ENCODE measurements at places on chromosomes 2 and 18.
A peak's percentile ranks its signal among the peaks of the same experiment; 100 is the strongest.

GRCh38 chr18:13439461-13439860, 220.9 kb downstream of the LDLRAD4 start:
- no peak for DNase-seq

DNA sequence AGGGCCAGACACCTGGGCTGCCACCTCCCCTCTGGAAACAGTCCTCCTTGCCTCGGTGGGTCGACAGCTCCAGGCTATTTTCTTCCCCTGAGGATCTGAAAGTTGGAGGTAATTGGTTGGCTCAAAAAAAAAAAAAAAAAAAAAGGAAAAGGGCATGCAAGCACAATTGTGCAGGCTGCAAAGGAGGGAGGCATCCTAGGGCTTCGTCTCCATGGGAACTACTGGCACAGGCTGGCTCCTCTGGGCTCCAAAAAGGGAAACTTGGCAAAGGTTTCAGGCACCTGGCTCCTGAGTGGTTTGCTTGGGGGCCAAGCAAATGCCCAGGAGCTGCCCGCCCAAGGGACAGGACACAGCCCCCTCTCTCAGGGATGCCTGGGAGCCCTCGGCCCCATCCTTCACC, 1.1 kb upstream of the KCNIP3 start:
- DNase-seq, result no peak

- no peak for DNase-seq
These were observed 65.3 kb upstream of the WIPF1 start for GRCh38 chr2:174662859-174663258.

GRCh38 chr2:106866641-106867040, 19.3 kb downstream of the ST6GAL2 start:
- DNase-seq, result no peak

GRCh38 chr2:219513787-219514186, 495 bp upstream of the ASIC4 start:
- DNase-seq, result no peak

DNA sequence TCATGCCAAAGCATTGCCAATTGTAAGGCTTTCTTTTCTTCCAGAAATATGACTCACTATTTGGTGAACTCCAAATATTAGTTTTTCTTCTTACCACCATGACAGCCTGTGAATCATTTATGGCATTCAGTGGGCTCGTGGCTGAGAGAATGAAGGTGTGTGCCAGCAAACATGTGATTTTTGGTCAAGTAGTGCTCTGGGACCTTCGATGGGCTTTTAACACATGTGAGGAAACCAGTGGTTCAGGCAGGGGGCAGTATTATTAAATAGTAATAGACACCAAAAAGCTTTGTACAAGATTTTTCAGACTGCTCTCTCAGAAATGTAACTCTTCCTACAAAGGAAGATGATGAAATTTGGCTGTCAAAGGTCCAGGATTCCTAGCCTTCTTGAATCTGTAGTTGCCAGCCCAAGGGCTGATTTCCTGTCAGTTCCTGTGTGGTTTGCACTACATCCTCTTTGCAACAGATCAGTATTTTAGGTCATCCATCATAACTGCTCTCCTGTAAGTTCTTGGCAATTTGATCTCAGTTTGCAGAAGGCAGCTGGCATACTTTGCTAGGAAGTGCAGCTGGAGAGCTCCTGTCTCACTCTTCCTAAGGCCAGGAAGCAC, 64.3 kb downstream of the BABAM2 start:
- peak; percentile 43 for DNase-seq

DNA sequence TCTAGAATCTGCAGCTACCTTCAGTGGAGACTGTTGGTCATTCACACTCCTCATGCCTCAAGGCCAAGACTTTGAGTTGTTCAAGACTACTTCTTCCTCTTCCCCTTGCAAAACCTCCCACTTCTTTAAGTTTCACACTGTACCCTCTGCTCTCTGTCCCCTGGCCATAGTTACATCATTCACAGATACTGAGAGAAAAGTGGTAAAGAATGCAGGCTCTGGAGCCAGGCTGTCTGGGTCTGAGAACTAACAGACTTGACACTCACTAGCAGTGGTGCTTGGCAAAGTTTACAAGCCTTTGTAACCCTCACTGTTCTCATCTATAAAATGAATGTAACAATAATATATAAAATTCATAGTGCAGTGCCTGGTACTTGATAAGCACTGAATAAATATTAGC, 61.8 kb downstream of the CDH20 start:
- DNase-seq, result no peak

DNA sequence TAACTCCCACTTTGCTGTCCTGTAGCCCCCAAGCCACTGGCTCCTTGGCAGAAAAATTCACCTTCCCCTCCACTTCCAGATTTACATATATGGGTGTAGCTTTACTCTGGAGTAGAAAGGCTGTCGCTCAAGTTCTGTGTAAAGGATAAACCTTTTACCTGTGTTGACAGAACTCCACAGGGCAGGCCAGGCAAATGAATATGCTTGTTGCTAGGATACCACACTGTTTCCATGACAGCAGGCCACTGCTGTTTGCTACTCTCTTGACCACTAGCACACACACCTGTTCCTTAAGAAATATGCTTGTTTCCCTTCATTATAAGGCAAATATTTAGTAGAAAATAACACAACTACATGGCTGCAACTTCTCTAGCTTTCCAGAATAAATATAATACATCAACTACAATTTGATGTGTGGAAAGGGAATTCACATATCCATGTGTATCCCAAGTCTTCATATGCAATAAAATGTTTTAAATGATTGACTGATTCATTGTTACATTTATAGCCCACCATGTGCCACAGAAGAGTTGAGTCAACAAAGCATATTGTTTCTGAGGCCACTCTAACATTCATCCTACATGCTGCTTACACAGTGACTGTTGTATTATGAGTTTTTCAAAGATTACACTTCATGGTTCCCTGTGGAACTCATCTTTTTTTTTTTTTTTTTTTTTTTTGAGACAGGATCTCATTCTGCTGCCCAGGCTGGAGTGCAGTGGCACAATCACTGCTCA, 56.2 kb upstream of the ROCK1 start:
- no peak for DNase-seq

GRCh38 chr2:871926-872680, 78.5 kb upstream of the SNTG2 start:
- DNase-seq, result no peak

DNA sequence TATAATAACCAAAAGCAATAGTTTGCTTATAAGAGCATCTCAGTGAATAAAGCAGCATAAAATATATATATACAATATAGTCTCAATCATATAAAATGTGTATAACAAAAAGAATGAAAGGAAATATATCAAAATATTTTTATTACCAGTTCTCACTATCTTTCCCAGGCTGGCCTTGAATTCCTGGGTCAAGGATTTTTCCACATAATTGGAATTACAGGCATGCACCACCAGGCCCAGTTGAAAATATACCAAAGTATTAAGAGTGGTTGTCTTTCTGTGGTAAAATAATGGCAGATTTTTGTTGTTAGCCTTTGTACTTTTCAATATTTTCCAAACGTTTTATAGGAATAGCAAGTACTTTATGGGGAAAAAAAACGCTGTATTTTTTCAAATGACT, 8.6 kb upstream of the TLK1 start:
- no peak for DNase-seq

DNA sequence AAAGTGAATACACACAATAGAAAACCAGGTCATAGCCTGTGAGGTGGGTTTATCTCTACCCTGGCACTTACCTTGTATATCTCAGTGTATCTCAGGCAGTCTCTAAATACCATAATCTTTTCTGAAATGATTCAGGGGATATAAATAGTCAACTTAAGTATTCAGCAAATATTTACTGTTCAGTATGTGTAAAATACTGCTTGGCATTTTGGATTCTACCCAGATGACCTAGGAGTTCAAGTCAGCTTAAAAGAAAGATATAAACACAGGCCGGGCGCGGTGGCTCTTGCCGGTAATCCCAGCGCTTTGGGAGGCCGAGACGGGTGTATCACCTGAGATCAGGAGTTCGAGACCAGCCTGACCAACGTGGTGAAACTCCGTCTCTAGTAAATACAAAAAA, 23.8 kb downstream of the GRHL1 start:
- DNase-seq, result no peak

- DNase-seq, result no peak
These were observed 150.9 kb upstream of the SERTAD2 start for GRCh38 chr2:64804651-64805050.

DNA sequence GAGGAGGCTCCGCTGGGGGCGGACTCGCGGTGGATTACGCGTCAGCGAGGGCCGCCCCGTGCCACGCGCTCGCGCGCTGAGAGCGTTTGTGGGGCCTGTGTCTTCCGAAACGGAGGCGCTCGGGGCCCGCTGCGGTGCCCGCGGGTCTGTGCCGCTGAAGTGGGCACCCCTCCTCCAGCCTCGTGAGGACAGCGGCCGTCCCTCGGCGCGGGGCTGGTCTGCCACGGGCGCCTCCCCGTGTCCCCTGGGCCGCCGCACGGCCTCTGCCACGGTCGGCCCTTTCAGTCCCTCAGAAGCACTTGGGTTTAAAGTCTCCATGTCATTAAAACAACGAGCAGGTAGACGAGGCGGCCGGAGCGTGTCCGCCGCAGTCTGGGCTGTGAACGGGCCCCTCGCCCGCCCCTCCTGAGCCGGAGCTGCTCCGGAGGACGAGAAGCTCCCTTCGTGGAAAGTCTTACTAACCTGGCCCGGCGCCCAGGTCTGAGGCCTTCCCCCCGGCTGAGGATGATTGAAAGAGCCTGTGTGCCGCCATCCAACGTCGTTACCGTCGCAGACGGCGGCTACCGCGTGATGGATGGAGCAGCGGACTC, 97.6 kb downstream of the NFATC1 start:
- DNase-seq, result no peak

GRCh38 chr2:219335373-219335786, 2.8 kb upstream of the RESP18 start:
- no peak for DNase-seq

- peak; percentile 12 for DNase-seq
These were observed 79.9 kb downstream of the PARD3B start for GRCh38 chr2:204625135-204625534.

DNA sequence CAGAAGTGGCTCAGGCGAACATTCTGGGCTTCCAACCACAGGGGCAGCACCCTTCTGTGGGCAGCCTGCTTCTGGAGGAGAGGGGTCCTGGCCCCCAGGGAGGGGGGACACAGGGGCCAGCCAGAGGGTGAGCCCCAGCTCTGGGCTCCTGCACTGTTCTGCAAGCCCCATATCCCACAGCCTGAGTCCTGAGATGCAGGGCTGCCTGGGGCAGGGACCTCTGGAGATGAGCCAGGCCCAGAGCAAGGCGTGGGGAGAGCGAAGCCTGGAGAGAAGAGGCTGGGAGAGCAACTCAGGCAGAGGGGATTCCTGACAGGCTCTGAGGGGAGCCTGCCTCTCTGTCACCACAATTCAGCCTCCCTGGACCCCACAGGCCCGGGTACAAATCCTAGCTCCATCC, 13.5 kb upstream of the PRSS56 start:
- DNase-seq, result no peak

DNA sequence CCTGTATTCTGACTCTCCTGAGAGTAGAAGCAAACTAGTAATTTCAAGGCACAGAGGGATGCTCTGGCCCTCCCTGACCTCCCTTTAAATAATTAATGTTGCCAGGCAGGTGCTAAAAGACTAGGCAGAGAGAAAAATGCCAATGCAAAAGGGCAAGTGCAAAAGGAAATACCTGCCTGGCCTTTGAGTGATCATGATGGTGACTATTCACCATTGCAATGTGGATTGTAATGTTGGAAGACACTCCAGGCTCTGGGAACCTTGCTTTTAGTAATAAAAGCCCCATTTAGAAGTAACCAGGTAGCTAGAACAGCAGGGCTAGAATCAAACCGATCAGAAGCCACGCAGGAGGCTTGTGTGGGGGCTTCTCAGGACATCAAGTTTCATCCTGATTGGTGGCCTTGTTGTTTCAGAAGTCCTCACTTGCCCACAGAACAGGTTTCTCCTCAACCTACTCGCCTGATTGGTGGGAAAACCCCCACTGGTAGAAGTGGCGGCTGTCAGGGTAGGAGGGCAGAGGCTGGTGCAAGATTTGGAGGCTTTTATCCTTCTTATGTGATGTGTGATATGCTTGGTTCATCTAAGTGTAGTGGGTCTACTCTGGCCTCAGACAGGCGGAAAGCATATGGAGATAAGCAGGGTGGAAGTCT, 16.0 kb upstream of the CHRNA1 start:
- DNase-seq, result no peak

DNA sequence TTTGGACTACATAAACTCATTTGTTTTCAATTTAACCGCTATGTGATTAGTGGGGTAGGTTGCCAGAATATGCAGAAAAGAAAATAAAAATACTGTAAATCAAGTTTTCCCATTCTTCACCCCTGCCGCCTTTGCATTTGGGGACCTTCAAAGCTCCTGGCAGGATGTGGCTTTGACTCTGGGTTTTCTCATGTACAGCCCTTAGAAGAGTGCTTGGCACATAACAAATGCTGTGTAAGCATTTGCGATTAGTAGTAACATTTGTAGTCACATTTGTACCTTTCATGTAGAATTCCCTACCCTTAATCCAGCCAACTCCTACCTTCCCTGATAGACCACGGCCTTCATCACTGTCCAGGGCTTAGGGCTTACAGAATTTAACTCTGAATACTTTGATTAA, 262.6 kb downstream of the MREG start:
- no peak for DNase-seq
